ENCODE measurements at places on chromosomes 4 and X.

DNA sequence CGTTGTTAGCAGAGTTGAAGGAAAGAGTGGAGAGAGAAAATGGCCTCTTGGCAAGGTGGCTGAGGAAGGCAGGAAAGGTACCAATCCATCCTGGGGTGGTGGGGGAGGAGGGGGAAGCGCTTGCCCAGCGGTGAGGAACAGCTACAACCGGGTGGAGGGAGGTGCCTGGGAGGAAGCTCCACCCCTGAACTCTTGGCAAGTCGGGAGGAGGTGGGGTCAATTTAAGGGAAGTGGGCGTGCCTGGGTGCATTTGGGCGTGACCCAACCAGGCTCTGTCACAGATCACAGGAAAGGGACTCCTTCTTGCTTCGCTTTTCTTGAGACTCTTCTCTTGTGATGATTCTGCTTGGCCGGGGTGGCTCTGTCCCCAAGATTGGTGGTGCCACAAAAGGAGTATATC is 41.7 kb downstream of the BCORL1 start:
- DNase-seq, result peak; percentile 88

DNA sequence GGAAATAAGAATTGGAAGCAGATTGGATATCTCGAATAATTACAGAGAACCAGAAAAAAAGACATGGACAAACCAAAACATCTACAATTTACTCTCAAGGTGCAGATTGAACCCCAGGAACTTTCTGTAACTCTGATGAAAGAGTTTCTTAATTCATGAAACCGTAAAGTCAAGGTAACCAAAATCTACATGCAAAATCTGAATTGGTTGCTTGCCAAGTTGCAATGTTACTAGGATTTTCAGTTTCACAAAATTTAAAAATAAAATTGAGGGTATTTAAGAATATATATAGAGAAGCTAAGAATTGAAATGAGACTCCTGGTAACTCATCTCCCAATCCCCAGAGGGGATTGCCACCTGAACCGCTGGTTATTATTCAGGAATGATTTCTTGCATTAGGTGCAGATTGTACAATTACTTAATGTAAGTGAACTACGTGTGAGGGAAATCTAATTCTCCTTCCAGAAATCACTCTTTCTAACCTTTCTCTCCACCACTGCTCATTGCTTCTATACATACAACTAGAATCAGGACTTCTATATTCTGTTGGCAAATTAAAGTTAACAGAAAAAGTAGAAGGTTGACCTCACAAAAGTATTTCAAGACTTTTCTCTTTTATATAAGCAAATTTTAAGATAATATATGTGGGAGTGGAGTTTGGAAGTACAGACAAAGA is 221.5 kb upstream of the NDST4 start:
- no peak for DNase-seq

DNA sequence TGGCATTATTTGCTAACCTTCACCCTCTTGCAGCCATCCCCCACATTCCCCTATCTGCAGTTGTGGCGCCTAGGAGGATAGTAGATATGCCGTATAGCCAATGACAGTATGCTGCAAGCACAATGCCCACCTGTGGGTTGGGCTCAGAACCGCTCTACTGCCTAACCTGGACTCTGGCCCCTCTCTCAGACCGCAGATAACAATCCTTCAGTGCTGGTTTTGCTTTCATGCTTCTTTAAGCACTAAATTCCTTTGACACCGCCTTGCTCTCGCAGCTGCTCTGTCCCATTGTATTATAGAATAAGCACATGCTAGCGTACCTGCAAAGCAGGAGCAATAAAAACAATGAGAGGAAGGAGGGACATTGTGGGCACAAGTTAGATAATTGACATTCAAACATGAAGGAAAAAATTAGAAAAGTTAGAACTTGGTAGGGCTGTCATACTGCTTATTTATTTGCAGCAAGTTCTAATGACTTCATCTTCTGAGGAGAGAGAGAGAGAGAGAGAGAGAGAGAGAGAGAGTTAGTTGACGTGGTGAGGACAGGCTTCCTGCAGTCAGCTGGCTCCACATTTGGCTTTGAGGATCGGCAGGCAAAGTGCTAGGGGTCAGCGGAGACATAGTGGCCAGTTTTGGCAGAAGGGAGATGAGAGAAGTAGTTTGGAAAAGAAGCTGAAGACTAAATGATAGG is 55.8 kb downstream of the WWC2 start:
- no peak for DNase-seq

- DNase-seq, result no peak
These were observed 24.7 kb downstream of the APBB2 start for GRCh38 chr4:41189666-41190065.

- DNase-seq, result no peak
These were observed 32.8 kb downstream of the KCNIP4 start for GRCh38 chr4:21915761-21916160.

DNA sequence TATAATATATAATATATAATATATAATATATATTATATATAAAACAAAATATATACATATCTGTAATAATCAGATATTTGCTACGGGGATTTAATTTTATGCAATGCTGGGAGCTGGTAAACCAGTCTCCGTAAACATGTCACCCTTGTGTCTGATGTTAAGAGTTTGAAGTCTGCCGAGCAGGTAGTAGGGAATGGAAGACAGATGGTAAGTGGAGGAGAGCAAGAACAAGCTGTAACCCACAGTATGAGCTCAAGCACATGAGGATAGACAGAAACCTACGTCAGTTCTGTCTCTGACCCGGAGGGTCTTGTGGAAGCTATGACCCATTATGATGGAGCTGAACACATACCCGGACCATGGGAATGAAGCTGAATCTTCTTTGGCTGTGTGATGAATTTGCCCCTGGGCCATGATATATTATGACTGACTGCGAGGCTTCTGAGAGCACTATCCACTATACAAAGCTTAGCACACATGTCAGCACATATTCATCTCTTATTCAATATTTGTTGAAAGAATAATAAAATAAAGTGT is 46.2 kb downstream of the TIGD2 start:
- no peak for DNase-seq

DNA sequence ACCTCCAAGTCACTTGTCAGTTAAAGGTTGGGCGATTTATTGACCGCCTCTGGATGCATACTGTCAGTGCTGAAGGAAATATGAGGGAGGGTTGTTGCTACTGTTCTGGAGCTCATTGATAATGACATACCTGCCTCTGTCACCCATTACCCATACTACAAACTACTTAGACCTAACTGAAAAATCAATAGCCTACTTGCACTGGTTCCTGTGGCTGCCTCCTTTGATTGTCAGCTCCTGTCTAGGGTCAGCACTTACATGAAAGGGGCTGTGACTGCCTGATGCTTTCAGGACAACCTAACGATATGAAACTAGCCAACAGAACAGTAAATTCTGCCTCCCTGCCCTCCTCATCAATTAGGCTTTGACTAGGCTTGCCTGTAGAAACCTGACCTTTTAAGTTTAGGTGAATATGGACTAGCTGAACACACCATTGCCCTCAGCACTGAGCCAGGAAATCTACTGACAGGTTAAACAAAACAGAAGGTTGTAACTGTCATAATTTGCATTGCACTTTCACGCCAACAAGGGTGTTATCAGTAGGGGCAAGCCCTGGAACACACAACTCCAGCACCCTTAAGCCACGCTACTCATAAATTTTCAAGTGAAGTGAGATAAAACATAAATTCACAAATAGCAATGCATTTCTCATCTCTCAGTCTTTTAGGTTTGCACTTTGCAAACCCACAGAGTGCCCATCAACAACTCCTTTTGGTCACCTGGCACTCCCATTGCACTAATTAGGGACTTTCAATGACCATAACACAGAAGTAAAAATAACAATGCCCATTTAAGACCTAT is 9.0 kb upstream of the MAB21L2 start:
- DNase-seq, result no peak

GRCh38 chr4:76188557-76188956 is 25.1 kb downstream of the SCARB2 start:
- DNase-seq, result no peak

GRCh38 chr4:8029689-8030088 is 90.0 kb upstream of the AFAP1 start:
- no peak for DNase-seq

GRCh38 chrX:133876646-133877045 is 108.7 kb downstream of the GPC3 start:
- DNase-seq, result no peak

DNA sequence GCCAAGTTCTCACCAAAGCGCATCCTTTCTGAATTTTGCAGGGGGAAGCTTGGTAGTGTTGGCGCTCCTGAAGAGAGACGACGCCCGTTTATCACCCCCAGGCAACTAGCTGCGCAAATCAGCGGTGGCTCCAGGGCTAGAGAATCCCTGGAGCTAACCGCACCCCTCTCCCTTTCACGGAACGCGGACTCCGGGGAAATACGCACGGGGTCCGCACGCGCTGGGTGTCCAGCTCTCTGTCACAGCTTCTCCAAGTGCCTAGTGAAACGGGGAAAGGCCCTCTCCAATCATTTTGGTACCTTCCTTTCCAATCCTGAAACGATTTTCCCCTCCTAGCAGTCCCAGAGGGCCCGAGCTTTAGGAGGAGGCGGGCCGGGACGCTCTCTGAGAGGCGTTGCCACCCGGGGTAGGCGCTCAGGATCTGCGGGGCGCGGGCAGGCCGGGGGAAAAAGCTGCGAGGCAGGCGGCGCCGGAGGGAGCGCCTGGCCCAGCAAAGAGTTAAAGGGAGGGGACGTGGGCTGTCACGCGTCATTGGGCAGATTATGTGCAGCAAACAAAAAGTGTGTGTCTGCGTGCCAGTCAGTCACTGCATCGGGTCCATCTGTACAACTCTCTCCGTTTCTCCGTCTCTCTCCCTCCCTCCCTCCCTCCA is at the start of gene PRDM8:
TSS of gene PRDM8 (plus strand) at position 582 of the 652 bp plus-strand sequence. CDS start 2,578 bp downstream, outside the sequence.
- no peak for DNase-seq

All from T-helper 1 cell (primary cell).